ENCODE measurements at places on chromosomes 5 and 9. TPM values are rescaled to one million over a fixed set of nuclear protein-coding genes. Genes with fewer than 3 reads are reported as not detected.
A peak's percentile ranks its signal among the peaks of the same experiment; 100 is the strongest.

The LMX1B gene
- 9.1 TPM for total RNA-seq

DNA sequence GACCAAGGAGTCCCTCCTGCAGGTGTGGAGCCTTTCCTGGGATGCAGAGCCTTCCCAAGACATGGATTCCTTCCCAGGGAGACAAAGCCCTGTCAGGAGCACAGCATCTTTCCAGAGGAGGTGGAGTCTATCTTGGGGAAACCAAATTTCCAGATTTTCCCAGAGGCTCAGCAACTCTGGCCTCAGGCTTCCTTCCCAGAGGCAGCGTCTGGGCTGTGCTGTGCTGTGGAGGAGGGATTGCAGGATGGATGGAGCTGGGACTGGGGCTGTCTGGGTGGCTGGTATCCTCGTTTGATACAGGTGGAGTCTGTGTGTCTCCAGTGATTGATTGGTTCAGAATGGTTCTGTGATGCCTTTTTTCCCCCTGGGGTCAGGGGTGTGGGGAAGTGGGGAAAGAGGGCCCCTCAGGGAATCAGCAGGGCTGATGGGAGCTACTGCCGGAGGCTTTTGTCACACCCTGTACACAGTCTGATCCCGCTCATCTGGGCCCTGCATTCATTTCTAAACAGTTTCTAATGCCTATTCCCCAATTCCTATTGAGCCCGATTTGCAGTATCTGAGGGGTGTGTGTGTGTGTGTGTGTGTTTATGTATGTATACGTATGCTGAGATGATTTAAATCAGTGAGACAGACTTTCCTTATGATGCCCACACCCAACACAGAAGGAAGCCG is 16.0 kb downstream of the OR13J1 start:
- peak; percentile 3 for DNase-seq
- no peak overlapping the region for H3K27ac ChIP-seq
- H3K27me3 ChIP-seq, result peaks cover 6% of the 10 kb centered on the region

The POLR3G gene
- 2.1 TPM for total RNA-seq

GRCh38 chr5:39461007-39461682 is 36.4 kb upstream of the DAB2 start:
- peaks cover 3% of the 10 kb centered on the region for H3K4me1 ChIP-seq
- no peak overlapping the region for H3K4me3 ChIP-seq
- DNase-seq, result no peak
- no peak overlapping the region for H3K27ac ChIP-seq
- H3K36me3 ChIP-seq, result peaks cover 3% of the 10 kb centered on the region
- H3K27me3 ChIP-seq, result peaks cover 8% of the 10 kb centered on the region

- no peaks in the 10 kb centered on the region for H3K36me3 ChIP-seq
- DNase-seq, result no peak
- H3K27ac ChIP-seq, result no peak overlapping the region
- H3K4me3 ChIP-seq, result no peak overlapping the region
These were observed 131.5 kb upstream of the PTPN3 start for GRCh38 chr9:109629615-109630014.

DNA sequence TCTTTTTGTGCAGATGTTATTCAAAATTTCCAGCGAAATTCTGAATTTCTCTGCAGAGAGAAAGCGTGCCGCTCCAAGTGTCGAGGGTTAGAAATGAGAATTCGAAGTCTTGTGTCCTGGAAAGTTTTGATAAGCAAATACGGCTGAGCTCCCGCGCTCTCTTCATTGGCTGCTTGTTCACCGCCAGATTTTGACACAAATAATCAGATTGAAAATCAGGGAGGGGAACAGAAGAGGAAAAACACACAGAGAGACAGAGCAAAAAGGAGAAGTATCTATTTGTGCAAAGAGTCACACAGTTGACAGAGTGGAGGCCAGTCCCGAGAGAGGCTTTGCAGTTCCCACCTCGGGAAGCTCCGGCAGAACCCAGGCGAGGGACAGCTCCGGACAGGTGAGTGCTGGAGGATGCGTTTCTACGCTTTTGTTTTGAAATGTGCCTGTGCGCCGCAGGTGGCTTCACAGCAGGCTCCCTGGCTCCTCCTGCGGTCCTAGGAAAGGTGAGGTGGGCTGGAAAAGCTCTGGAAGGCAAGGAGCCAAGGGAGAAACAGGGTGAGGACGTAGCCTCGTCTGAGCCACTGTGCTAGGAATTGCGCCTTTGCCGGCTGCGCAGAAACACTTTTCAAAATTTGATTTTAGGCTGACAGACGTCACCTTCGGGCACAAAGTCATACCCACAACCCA is at the start of gene GFI1B:
Gene GFI1B (plus strand): TSS at position 244 of the 681 bp plus-strand sequence. CDS start 7,985 bp downstream, outside the sequence.
- no peak within 1 kb of the TSS for H3K27ac ChIP-seq
- H3K27me3 ChIP-seq, result peaks cover 56% of the 10 kb centered on the region
- DNase-seq, result no peak
- no peaks in the 10 kb centered on the region for H3K36me3 ChIP-seq

The FAM114A2 gene
- 23.6 TPM for total RNA-seq

The ATP6V1G1 gene
- 121 TPM for total RNA-seq
